Activated naive CD8-positive, alpha-beta T cell treated with anti-CD3 and anti-CD28 coated beads, Interleukin-2, amount 10 ng/mL, durations not matched to agents 7 days and 5 days (primary cell): ENCODE measurements at places on chromosomes 2 and 18. TPM values are rescaled to one million over a fixed set of nuclear protein-coding genes. Genes with fewer than 3 reads are reported as not detected.

DNA sequence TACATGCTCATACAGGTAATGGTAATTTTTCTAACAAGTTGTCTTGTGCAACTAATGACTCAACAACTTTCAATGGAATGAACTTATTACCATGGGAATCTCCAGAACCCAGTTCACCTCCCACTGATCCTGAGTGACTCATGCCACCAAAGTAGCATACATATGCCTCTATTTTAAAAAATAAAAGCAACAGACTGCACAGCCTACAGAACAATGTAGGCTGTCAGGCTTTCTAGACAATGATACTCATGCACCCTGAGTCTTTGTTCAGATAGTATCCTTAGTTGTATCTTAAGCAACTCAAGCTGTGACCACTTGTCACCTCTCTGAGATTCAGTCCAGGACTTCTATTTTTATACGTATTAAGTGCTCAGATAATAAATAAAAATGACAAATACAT is 531.0 kb upstream of the SETBP1 start:
- DNase-seq: no peak

GRCh38 chr2:230840301-230840700 is 24.4 kb upstream of the ITM2C start:
- DNase-seq: no peak

PTRHD1 gene
- total RNA-seq: 17.3 TPM

DNA sequence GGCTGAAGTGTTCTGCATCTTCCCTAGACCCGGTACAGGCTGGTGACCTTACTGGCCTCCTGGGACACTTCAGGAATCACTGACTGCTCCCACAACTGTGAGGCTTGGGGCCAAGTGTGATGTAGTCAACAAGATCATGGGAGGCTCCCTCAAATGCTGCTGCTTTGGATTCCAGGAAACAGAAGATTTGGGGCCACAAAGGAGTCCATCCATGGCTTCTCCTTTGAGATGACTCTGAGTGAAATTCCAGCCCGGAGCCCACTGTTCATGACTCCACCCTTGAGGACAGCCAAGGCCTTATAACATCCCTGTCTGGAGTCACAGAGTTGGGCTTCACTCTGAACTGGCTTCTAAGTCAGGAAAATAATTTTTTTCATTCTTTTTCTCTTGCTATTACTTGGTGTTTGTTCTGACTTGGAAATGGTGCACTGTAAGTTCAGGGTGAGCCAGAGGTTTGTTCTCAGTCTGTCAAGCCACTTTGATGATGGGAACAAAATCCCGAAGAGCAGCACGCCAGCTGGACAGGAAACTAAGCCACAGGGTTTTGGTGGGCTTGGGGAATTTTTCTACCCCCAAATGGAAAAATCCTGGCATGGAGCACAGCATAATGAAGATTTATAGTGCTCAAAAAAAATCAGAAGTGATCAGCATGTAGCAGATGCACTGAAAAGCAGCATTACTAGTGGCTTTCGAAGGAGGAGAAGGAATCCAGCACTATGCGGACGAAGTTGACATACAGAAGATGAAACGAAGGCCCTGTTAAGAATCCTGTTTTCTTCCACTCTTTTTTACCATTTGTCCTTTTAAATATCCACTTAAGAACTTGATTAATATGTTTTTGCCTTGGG is 98.1 kb upstream of the ZFP36L2 start:
- DNase-seq: no peak

DNA sequence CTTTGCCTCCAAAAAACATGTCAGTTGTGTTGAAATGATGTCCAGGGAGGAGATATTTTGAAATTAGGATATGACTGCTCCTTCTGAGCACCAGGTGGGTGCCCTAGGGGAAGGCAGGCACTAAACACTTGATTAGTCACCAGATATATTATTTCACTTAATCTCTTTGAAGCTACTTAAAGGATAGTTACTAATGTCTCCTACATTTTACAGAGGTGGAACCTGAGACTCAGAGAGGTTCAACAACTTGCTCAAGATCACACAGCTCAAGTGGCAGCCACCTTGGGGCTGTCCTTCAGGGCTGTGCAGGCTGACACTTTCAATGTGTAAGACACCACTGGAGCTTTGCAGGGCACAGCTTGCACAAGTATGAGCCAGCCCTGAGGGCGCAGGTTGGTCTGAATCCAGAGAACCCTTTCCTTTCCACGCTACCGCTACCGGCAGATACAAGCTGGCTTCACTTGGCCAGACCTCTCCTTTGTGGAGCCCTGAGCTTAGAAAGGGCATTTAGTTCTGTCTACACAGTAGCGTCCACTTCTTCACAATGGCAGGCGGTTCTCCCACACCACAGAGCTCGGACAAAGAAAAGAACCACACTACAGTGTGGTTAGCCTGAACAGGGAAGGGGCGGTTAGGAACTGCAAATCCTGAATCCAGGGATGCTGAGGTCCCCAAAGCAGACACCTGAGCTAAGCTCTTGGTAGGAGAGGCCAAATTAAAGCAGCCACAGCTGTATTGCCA is 16.4 kb downstream of the ALPK2 start:
- DNase-seq: no peak

LYPD6B gene
- total RNA-seq: not detected

ATP8B1 gene
- 0.25 TPM for total RNA-seq

PTPRM gene
- 6.5 TPM for total RNA-seq

GRCh38 chr2:230498506-230499107 is 82.6 kb downstream of the SP100 start:
- no peak for DNase-seq

DNA sequence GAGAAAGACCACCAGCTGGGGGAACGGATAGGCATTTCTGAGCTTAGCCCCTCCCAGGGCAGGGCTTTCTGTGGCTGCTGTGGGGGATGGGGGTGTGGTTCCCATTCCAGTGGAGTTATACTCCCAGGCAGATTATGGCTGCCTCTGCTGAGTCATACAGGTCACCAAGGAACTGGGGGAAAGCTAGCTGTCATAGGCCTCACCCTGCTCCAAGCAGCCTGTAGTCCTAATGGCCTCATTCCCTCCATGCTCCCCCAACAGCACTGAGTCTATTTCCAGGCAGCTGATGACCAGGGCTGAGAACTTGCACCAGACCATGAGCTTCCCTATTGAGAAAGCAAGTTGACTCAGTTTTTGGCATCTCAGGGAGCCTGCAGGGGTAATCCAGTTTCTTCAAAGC is 87.1 kb downstream of the GPR39 start:
- DNase-seq: no peak

SOCS6 gene
- 1.8 TPM for total RNA-seq

LRRTM4 gene
- not detected for total RNA-seq

DNA sequence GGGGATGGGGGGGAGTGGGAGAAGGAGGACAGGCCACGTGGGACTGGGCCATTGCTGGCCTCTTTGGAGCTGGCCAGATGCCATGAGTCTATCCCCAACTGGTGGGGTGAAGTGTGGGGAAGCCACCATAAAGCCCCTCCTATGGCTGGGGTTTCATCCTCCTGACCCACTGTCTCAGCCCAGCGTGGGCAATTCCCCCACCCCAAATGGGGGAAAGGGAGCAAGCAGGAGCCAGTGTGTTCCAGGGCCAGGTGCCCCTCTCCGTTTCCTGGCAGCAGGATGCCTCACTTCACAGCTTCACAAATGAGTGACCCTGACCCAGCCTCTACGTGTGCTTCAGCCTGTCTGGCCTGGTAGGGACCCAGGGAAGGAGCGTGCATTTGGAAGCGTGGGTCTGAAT is 474.7 kb upstream of the HS6ST1 start:
- no peak for DNase-seq

DNA sequence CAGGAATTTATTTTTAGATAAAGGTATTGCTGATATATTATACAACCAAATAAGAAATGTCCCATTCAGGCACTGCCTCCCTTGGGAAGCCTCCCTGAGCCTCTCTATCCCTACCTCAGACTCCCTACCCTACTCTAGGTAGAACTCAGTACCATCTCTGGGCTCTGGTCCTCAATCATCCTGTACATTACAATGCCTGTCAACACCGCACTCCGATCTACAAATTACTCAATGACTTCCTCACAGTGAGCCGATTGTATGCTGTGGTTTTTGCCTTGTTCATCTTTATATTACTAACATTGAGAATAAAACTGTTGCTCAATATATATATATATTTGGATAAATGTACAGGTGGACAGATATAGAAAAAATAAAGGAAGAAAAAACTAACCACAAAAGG is 207.5 kb downstream of the STK39 start:
- DNase-seq: no peak

DNA sequence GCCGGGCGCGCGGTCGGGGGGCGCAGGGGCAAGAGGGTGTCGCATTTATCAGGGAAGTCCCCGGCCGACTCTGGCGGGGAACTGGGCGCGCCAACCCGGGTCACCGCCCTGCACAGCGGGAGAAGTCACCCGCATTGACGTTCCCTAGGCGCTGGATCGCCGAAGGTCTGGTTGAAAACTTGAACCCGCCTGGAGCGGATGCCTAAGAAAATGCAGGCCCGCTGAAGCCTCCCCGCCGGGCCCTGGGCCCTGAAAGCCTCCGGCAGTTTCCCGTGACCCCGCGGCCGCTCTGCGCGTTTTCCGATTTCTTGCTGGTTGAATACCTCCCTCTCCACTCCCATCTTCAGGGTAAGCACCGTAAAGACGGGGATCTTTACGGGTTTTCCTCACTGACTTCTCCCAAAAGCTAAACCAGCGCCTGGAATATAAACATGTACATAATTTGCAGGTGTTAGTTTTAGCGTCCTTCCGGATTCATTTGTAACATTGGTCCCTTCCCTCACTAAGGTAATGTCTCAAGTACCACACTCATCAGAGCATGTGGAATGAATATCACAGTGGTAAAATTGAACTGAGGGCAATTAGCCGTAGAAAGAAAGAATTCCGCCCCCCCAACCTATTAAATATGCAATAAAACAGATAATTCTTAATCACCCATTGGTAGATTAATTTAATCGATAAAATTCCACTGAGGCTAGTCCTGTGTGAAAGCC is 675 bp upstream of the SPIRE1 start:
- DNase-seq: no peak
